ENCODE measurements at places on chromosomes 4 and X.
A peak's percentile ranks its signal among the peaks of the same experiment; 100 is the strongest.

- DNase-seq, result no peak
Observed at GRCh38 chr4:79281566-79282359, 44.1 kb downstream of the NAA11 start.

- peak; percentile 59 for DNase-seq
Observed at GRCh38 chrX:154013614-154014360, 5.9 kb downstream of the IRAK1 start.

- DNase-seq, result no peak
Observed at GRCh38 chr4:83219344-83220331, 65.0 kb downstream of the COQ2 start.

GRCh38 chrX:47264483-47265173 is 31.8 kb downstream of the USP11 start:
- no peak for DNase-seq

GRCh38 chr4:66639361-66639760 is 905.9 kb downstream of the CENPC start:
- DNase-seq, result no peak

DNA sequence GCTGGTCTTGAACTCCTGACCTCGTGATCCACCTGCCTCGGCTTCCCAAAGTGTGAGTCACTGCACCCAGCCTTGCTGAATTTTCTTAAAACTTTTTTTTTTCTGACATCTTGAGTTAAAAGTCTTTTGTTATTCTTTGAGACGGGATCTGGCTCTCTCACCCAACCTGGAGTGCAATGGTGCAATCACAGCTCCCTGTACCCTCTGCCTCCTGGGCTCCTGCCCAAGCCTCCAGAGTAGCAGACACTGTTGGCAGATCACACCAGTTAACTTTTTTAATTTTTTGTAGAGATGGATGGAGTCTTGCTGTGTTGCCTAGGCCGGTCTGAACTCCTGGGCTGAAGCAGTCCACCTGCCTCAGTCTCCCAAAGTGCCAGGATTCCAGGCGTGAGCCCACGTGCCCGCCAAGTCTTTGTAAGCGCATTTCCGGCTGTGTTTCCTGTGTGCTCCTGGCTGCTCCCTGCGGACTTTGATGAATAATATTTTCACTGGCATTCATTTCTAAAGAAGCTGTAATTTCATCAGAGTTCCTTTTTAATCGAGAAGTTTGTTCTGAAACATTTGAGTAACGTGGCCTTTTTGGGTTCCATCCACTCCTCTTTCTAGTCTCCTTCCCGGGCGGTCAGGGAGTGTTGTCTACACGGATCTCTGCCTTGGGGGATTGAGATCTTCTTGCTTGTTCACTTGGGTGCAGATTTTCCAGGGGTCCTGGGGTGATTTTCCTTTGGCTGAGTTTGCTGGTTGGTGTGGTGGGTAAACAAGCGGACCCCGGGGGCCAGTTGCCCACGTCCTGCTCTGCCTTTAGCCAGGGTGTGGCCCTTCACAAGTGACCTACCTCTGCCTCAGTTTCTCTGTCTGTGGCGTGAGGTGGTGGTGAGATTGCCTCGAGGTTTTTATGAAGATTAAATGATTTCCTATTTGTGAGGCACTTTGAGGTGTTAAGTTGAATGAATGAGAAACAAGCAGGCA is 44.4 kb downstream of the PCGF3 start:
- DNase-seq, result peak; percentile 48

Data from Right ventricle myocardium superior (tissue), 1 donor.